ENCODE measurements at places on chromosomes 5 and 9.

DNA sequence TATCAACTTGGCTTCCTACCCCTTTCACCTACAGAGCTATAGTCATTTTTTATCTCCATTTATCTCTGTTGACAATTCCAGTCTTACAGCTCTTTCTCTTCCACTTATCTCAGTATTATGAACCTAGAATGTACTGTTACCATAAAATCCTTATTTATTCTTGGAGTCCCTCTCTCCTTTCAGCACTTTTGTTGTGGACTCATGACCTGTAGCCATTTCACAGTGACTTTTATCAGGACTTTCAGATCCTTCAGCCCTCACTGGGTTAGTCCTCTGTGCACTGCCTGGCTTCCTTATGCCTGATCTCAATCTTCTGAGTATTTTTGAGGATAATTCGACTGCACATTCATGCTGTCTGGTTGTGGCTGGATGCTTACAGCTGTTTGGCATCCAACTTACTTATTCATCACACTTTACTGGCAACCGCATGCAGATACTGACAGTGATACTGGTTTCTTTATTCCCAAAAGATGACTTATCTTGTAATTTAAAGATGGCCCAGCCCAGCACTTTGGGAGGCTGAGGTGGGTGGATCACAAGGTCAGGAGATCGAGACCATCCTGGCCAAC lies 293.3 kb downstream of the MAN2A1 start:
- DNase-seq, result no peak

- no peak for DNase-seq
These were observed 52.2 kb downstream of the ACTL7B start for GRCh38 chr9:108803428-108804065.

DNA sequence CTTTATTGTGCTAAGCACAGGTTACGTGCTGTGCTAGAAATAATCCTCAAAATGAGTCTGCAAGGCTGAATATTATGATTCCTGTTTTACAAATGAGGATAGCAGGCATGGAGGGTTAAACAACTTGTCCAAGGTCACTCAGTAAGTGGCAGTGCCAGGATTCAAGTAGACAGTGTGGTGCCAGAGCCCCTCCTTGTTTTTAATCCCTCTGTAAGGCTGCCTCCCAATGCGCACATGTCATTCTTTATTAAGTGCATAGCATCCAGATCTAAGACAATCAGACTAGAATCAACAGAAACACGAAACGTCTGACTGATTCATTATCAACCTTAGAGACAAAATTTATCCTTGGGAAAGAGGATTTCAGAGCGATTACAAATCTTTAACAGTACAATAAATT lies 199.6 kb downstream of the SMARCA2 start:
- DNase-seq, result no peak

GRCh38 chr9:2016408-2017330 lies 1.5 kb downstream of the SMARCA2 start:
- peak; percentile 75 for DNase-seq

DNA sequence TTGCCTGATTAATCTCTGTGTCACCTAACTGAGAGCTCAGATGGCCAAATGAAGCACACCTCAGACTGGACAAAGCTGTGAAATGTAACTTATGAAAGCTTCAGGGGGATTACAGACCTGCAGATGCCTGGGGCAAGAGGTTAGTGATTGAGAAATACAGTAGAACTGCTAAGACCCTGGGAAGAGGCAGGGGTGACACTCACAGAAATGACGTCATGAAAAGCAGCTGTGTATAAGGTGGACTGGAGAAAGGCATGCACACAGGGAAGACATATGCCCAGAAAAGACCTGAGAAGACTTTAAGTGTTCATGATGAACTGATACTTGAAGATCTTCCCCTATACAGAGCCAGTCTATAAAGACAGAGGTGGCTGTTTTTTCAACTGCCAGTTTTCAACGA lies 49.3 kb upstream of the SPTLC1 start:
- DNase-seq, result no peak

DNA sequence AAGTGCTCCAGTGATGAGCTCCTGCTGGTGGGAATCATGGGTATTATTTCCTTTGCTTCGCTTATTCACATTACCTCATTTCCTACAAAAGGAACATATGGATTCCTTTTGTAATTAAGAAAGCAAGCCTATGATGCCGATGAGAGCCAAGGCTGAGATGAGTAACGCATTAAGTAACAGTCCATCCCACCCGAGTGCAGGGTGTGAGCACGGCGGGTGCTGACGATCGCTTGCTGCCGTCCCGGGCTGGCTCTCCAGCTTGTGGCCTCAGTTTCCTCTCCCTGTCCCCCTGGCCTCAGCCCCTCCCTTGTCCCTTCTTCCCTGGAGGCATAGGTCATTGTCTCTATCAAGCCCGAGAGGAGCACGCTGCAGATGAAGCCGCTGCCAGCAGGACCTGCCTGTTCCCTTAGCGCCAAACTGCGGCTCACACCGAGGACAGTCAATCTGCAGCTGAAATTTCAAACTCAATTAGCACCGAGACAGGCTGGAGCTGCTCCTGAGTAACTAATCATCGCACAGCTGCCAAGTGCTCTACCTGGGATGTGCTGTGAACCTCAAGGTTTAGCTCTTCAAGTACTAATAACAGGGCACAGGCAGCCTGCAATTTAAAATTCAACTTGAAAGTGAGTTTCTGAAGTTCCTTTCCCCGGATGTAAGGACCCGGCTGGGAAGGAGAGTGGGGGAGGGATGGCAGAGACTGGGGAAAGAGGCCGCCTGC lies 115.2 kb upstream of the RAPGEF1 start:
- DNase-seq, result no peak

- DNase-seq, result no peak
These were observed 416.5 kb upstream of the KLF4 start for GRCh38 chr9:107906074-107906473.
